Stomach (tissue), 19 donors: ENCODE measurements at places on chromosomes 4 and X. TPM values are rescaled to one million over a fixed set of nuclear protein-coding genes. Genes with fewer than 3 reads are reported as not detected.

- H3K27ac ChIP-seq, result peak overlapping the region; percentile 64
- DNase-seq, result peak; percentile 51
- H3K27me3 ChIP-seq, result no peaks in the 10 kb centered on the region
- H3K4me1 ChIP-seq, result peaks cover 25% of the 10 kb centered on the region
- H3K36me3 ChIP-seq, result no peaks in the 10 kb centered on the region
These were observed 2.1 kb downstream of the SEL1L3 start for GRCh38 chr4:25860586-25861279.

DNA sequence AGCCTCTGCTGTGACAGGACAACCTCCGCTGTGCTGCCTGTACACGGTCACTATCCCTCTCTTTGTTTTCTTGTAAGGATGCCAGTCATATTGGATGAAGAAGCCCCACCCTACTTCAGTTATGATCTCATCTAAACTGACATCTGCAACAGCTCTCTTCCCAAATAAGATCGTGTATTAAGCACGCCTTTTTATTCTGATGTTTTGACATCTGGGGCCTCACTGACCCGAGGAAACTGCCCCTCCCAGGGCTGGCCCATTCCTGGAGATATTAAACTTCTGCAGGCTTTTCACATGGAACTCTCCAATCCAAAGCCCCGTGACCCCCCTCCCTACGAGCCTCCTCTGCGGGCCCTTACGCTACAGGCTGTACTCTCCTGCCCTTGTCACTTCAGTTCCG, 232.0 kb downstream of the ARHGAP10 start:
- peaks cover 35% of the 10 kb centered on the region for H3K4me1 ChIP-seq
- no peaks in the 10 kb centered on the region for H3K27me3 ChIP-seq
- no peak overlapping the region for H3K4me3 ChIP-seq
- H3K36me3 ChIP-seq, result peaks cover 5% of the 10 kb centered on the region

GRCh38 chr4:124090021-124090420, 622.5 kb downstream of the ANKRD50 start:
- H3K36me3 ChIP-seq, result no peaks in the 10 kb centered on the region
- H3K27ac ChIP-seq, result no peak overlapping the region
- no peak overlapping the region for H3K4me3 ChIP-seq
- no peaks in the 10 kb centered on the region for H3K4me1 ChIP-seq

GRCh38 chr4:1604706-1605205, 79.4 kb downstream of the FAM53A start:
- H3K36me3 ChIP-seq, result no peaks in the 10 kb centered on the region
- peaks cover 10% of the 10 kb centered on the region for H3K4me1 ChIP-seq
- H3K27ac ChIP-seq, result no peak overlapping the region
- peak overlapping the region; percentile 13 for H3K4me3 ChIP-seq
- peaks cover 20% of the 10 kb centered on the region for H3K27me3 ChIP-seq

GRCh38 chr4:78621395-78621794, 69.8 kb downstream of the ANXA3 start:
- peaks cover under 1% of the 10 kb centered on the region for H3K4me1 ChIP-seq
- no peak for DNase-seq
- H3K27me3 ChIP-seq, result no peaks in the 10 kb centered on the region
- H3K27ac ChIP-seq, result no peak overlapping the region

GRCh38 chrX:44439242-44439794, 95.8 kb upstream of the EFHC2 start:
- H3K4me3 ChIP-seq, result no peak overlapping the region
- no peaks in the 10 kb centered on the region for H3K36me3 ChIP-seq
- DNase-seq, result no peak
- H3K27ac ChIP-seq, result peak overlapping the region; percentile 17
- no peaks in the 10 kb centered on the region for H3K4me1 ChIP-seq

DNA sequence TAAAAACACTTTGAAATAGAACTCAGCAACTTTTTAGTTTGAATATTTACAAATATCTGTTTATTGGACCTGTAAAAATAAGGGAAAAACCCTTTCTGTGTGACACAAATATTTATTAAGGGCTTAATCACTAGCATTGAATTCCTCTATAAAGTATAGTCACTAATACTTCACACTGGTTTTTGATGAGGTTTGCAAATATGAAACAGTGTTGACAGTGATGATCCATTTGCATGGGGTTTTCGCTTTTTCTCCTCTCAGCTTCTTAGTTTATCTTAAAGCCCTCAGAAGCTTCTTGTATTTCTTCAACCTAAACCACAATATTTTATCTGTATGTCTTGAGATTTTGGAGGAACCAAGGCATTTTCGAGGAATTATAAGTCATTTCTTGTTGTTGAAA, 96.6 kb upstream of the TEX13A start:
- H3K36me3 ChIP-seq, result no peaks in the 10 kb centered on the region
- no peak overlapping the region for H3K27ac ChIP-seq
- no peak overlapping the region for H3K4me3 ChIP-seq
- no peak for DNase-seq

GRCh38 chrX:139560221-139560620, 29.7 kb downstream of the F9 start:
- no peak for DNase-seq
- H3K27me3 ChIP-seq, result no peaks in the 10 kb centered on the region

The SPP1 gene
- total RNA-seq, result 3.5 TPM

The NLRP2B gene
- total RNA-seq, result not detected

The PASD1 gene
- not detected for total RNA-seq

The SULT1E1 gene
- 0.87 TPM for total RNA-seq

The SLBP gene
- 28.3 TPM for total RNA-seq

The CSN1S1 gene
- total RNA-seq, result not detected

The DAPP1 gene
- total RNA-seq, result 13.4 TPM

The EXOC1L gene
- not detected for total RNA-seq
